ENCODE measurements at places on chromosomes 5 and 9. TPM values are rescaled to one million over a fixed set of nuclear protein-coding genes. Genes with fewer than 3 reads are reported as not detected.
A peak's percentile ranks its signal among the peaks of the same experiment; 100 is the strongest.

DNA sequence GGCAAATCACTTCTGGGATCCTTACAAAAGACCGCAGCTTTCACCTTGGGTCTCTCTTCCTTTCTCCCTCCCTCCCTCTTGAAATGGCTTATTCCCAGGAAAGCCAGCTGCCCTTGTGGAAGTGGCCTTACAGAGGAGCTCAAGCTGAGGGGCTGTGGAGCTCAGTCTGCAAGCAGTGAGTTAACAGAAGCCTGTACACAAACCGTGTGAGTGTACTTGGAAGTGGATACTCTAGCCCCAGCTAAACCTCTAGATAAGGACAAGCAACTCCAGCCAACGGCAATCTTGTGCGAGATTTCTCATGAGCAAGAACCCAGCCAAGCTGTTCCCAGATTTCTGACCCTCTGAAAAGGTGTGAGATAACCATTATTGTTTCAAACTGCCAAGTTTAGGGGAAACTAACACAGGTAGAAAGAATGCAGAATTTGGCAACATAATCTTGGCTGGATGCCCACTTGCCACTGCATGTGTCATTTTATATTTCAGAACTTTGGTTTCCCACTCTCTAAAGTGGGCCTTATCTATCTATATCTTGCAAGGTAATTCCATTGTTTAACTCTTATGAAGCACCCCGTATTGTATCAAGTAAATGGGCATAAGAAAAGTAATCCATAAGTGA is 85.6 kb downstream of the CDH18 start:
- H3K27me3 ChIP-seq: no peaks in the 10 kb centered on the region
- no peak overlapping the region for H3K27ac ChIP-seq
- H3K36me3 ChIP-seq: no peaks in the 10 kb centered on the region
- H3K4me1 ChIP-seq: no peaks in the 10 kb centered on the region
- DNase-seq: no peak

- peaks cover 29% of the 10 kb centered on the region for H3K27me3 ChIP-seq
- peak within 1 kb of the TSS; percentile 89 for H3K27ac ChIP-seq
- peaks cover 42% of the 10 kb centered on the region for H3K4me1 ChIP-seq
- peak; percentile 9 for DNase-seq
- peak within 1 kb of the TSS; percentile 82 for H3K4me3 ChIP-seq
These were observed at the start of gene RASGRF2 for GRCh38 chr5:80959768-80960442. Gene RASGRF2, plus strand, starts transcription at chr5:80960363. Its CDS starts 376 bp downstream, at chr5:80960739.

DNA sequence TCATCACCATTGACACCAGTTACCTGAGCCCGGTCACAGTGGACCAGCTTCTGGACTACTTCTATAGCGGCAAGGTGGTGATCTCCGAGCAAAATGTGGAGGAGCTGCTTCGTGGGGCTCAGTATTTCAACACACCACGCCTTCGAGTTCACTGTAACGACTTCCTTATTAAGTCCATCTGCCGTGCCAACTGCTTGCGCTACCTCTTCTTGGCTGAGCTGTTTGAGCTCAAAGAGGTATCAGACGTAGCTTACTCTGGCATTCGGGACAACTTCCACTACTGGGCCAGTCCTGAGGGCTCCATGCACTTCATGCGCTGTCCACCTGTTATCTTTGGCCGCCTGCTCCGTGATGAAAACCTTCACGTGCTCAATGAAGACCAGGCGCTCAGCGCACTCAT is 520 bp downstream of the CCIN start:
- no peaks in the 10 kb centered on the region for H3K36me3 ChIP-seq
- peaks cover 17% of the 10 kb centered on the region for H3K4me1 ChIP-seq
- DNase-seq: no peak
- no peak overlapping the region for H3K27ac ChIP-seq
- peaks cover 8% of the 10 kb centered on the region for H3K27me3 ChIP-seq

DNA sequence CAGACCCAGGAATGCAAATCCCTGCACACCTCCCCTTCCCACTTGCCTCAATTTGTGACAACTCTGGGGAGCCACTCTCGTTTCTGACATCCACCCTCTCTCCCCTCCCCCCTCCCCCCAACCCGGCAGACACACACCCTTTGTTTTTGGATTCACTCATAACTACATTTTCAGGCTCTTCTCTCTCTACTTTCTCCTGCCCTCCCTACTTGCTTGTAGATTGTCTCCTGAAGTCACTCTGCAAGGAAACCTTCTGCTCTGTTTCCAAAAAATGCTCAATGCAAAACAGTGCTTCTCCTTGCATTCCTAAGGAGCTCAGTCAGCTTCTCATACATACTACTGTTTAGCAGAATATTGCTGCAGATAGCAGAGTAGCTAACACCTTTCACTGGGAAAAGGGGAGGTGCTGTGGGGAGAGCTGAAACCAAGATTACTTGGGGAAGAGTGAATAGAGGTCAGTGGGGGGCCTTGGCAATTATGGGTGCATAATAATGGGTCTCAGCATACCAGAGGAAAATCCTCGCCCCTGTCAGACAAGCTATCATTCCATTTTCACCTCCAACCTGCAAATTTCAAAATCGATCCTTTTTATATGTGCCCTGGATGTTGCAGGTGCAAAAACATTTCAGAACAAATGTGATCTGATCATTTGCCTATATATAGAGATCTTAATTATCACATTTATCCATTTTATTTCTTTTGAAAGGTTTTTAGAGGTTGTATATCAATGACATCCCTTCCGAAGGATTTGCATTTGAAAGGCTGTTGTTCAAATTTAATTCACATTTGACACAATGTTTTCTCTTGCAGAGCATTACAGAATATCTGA is 1860.7 kb upstream of the WWC1 start:
- H3K4me3 ChIP-seq: no peak overlapping the region
- no peak overlapping the region for H3K27ac ChIP-seq
- H3K36me3 ChIP-seq: no peaks in the 10 kb centered on the region
- no peaks in the 10 kb centered on the region for H3K4me1 ChIP-seq
- DNase-seq: no peak

DNA sequence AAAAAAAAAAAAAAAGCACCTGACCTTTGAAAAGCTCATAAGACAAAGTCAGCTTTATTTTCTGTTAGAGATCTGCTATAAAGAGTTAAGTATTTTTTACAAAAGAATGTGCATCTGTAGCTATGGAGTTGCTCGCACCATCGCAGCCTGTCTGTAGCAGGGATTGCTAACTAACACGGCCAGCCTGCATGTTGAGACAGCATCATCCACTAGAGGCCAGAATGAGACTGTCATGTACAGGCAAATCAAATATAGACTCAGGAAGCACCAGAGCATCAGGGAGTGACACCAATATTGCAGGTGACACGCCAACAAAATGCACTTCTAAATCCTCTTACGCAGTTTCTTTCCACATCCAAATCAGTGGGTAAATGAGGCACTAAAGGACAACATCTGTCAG is 136.3 kb upstream of the RASEF start:
- H3K27me3 ChIP-seq: peaks cover 4% of the 10 kb centered on the region
- no peak overlapping the region for H3K4me3 ChIP-seq
- H3K27ac ChIP-seq: no peak overlapping the region

Gene GPR150
- polyA plus RNA-seq: 1.9 TPM

GRCh38 chr9:113461285-113461684 is 2.2 kb upstream of the RGS3 start:
- no peak overlapping the region for H3K27ac ChIP-seq
- H3K36me3 ChIP-seq: no peaks in the 10 kb centered on the region
- H3K4me1 ChIP-seq: no peaks in the 10 kb centered on the region
- no peaks in the 10 kb centered on the region for H3K27me3 ChIP-seq
- DNase-seq: no peak

DNA sequence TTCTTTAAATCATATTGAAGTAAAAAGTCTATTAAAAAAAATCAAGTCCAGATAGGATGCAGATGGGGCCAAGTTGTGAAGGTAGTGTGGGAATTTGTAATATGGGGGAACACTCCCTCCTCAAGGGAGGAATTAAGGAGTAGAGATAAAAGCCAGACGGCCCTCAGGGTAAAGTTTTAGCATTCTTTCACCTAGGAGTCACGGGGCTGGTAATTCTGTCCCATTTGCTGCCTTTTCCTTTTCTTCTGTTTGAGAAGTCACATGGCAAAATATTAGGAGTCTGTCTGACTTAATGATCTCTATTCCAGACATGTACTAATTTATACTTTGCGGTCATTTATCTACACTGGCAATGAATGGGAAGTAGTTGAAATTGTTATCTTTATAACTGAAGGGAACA is 61.9 kb downstream of the SNX24 start:
- no peak overlapping the region for H3K27ac ChIP-seq
- H3K27me3 ChIP-seq: no peaks in the 10 kb centered on the region
- H3K4me1 ChIP-seq: peaks cover 14% of the 10 kb centered on the region
- H3K36me3 ChIP-seq: no peaks in the 10 kb centered on the region

Gene TMEM215
- polyA plus RNA-seq: not detected

Gene SYNPO
- not detected for polyA plus RNA-seq

Gene MAML1
- polyA plus RNA-seq: 8.5 TPM

Gene C7
- not detected for polyA plus RNA-seq

DNA sequence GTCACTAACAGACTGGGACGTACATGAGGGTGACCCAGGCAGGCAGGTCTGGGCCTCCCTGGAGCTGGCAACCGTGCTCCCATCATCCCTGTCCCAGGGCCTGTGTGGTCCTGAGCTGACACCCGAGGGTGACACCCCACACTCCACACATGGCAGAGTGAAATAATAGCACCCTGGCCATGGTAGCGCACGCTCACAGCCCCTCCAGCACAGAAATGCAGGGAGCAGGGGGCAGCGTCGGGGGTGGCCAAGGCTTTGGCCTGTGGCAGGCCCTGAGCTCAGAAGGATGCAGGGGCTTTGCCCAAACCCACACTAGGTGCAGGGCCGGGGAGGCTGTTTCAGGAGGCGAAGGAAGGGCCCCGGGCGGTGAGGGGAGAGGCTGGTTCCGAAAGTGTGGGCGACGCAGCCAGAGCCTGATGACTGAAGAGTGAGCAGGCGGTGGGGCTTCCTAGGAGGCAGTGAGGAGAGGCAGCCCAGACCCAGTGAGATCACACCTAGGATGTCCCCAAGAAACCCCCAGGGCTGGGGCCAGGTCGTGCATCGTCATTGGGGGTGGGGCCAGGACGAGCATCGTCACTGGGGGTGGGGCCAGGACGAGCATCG is 12.9 kb downstream of the OR2V2 start:
- DNase-seq: peak; percentile 55
- peaks cover 6% of the 10 kb centered on the region for H3K4me1 ChIP-seq
- H3K36me3 ChIP-seq: no peaks in the 10 kb centered on the region

- H3K36me3 ChIP-seq: no peaks in the 10 kb centered on the region
- DNase-seq: no peak
- no peak overlapping the region for H3K4me3 ChIP-seq
- peaks cover 14% of the 10 kb centered on the region for H3K27me3 ChIP-seq
- H3K27ac ChIP-seq: no peak overlapping the region
These were observed 149.3 kb upstream of the MTAP start for GRCh38 chr9:21653091-21653490.

Gene PLCXD3
- not detected for polyA plus RNA-seq

DNA sequence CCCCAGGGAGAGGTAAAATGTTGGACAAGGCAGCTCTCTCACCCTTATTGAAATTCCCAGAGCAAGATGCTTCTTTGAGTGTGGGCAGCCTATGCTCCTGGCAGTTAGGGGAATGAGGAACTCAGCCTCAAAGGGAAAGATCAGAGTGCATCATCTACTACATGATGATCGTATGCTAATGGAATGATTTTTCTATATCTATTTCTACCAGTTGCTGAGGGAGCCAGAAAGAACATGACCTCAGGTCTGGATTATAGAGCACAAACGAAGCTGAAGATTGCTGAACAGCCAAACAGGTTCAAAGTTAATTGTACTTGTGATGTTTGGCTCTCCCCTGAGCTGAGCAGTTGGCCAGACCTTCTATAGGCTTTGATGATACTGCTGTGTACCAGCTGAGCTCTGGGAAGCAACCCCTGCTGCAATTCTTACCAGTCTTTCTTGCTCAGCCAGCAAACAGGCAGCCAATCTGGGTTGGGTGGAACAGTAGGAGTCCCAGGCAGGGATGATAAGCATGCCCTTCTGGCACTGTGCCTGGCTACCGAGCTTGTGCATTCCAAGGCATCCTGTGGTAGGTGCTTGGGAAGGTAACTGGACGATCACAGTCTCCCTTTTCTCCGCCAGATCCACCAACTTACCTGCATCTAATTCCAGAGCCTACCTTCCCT is 10.3 kb upstream of the FBXL7 start:
- no peaks in the 10 kb centered on the region for H3K4me1 ChIP-seq
- DNase-seq: no peak
- no peak overlapping the region for H3K4me3 ChIP-seq
- H3K27ac ChIP-seq: no peak overlapping the region
- H3K36me3 ChIP-seq: no peaks in the 10 kb centered on the region

GRCh38 chr9:93599571-93600403 is 23.4 kb downstream of the PHF2 start:
- peak overlapping the region; percentile 7 for H3K4me3 ChIP-seq
- no peaks in the 10 kb centered on the region for H3K36me3 ChIP-seq
- peak overlapping the region; percentile 4 for H3K27ac ChIP-seq
- H3K4me1 ChIP-seq: peaks cover 46% of the 10 kb centered on the region
- no peak for DNase-seq

DNA sequence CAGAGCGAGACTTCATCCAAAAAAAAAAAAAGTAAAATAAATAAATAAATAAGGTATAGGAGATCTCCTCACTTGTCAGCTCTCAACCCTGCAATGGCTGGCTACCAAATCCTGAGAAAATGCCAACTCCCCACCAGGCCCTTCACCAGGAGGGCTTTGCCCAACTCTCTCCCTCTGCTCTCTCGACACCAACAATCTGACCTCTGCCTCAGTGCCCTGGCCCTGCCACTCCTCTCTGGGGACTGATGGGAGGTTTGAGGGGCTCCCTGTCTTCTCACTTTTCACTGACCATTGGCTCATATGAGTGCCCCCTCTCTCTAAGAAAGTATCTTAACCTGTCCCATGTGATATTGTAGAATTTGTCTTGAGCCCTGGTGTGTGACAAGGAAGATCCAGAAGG is 52.6 kb upstream of the SH3PXD2B start:
- H3K4me1 ChIP-seq: no peaks in the 10 kb centered on the region
- H3K4me3 ChIP-seq: no peak overlapping the region
- peaks cover 2% of the 10 kb centered on the region for H3K36me3 ChIP-seq
- peaks cover 5% of the 10 kb centered on the region for H3K27me3 ChIP-seq

- H3K27me3 ChIP-seq: no peaks in the 10 kb centered on the region
- no peak overlapping the region for H3K27ac ChIP-seq
- no peak overlapping the region for H3K4me3 ChIP-seq
- DNase-seq: no peak
- no peaks in the 10 kb centered on the region for H3K36me3 ChIP-seq
These were observed 8.9 kb downstream of the RABGAP1 start for GRCh38 chr9:122949696-122950095.

Gene PHYHD1
- 4.1 TPM for polyA plus RNA-seq

Gene NEUROG1
- polyA plus RNA-seq: not detected

Data from immature natural killer cell (primary cell).